ENCODE measurements at places on chromosomes 13 and 19.

GRCh38 chr13:111936267-111936925, 130.6 kb upstream of the SOX1 start:
- DNase-seq = no peak

DNA sequence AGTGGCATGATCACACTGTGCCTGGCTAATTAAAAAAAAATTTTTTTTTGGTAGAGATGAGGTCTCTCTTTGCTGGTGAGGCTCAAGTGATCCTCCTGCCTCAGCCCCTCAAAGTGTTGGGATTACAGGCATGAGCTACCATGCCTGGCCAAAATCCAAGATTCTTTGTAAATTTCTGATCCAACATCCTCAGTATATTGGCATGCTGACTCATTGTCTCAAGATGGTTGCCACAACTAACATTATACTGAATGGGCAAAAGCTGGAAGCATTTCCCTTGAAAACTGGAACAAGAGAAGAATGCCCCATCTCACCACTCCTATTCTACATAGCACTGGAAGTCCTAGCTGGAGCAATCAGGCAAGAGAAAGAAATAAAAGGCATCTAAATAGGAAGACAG, 100.0 kb downstream of the KLF5 start:
- no peak for DNase-seq

GRCh38 chr13:28555096-28555495, 60.2 kb upstream of the FLT1 start:
- DNase-seq = no peak

DNA sequence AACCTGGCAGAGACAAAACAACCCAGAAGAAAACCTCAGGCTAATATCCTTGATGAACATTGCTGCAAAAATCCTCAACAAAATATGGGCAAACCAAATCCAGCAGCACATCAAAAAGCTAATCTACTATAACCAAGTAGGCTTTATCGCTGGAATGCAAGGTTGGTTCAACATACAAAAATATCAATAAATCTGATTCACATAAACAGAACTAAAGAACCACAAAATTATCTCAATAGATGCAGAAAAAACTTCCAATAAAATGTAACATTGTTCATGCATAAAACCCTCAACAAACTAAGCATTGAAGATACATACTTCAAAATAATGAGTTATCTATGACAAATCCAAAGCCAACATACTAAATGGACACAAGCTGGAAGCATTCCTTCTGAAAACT, 8.8 kb downstream of the ZNF724 start:
- no peak for DNase-seq

GRCh38 chr19:33453265-33453664, 68.3 kb downstream of the PEPD start:
- DNase-seq = no peak

GRCh38 chr13:29359181-29359580, 236.3 kb downstream of the SLC7A1 start:
- DNase-seq = no peak

DNA sequence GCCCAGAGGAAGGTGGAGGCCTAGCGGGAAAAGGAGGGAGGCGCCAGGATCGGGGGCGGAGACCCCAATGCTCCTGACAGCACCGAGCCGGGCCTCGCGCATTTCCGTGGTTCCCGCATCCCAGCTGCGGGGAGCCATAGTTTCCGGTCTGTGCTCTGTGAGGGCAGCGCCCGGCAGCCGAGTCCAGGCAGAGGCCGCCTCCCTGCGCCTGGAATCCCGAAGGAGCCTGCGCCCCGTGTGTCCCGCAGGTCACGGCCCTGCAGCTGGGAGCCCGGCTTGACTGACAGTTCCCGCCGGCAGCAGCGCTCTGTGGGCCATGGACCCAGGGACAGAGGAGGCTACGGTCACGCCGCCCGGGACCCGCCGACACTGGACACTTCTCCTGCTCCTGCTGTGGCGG, 74.6 kb upstream of the C13orf46 start:
- DNase-seq = no peak

- DNase-seq = no peak
Measured at GRCh38 chr19:10195199-10195519, 406 bp upstream of the DNMT1 start.

DNA sequence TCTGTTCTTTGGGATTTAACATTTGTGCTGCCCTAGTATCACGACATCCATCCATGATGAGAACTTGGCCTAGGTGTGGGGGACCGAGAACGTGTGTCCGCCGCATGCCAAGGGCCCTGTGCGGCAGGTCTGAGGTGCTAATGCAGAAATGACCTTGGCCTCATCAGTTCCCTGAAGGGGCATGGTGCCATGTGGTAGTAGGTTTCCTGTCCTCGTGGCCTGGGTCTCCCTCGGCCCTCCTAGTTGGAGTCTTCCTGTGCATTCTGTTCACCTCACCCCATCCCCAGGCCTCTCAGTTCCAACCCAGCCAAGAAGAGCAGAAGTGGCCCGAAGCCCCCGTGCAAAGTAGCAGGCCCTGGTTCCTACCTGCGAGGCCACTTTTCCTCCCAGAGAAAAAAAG, 59.8 kb downstream of the GGACT start:
- no peak for DNase-seq

DNA sequence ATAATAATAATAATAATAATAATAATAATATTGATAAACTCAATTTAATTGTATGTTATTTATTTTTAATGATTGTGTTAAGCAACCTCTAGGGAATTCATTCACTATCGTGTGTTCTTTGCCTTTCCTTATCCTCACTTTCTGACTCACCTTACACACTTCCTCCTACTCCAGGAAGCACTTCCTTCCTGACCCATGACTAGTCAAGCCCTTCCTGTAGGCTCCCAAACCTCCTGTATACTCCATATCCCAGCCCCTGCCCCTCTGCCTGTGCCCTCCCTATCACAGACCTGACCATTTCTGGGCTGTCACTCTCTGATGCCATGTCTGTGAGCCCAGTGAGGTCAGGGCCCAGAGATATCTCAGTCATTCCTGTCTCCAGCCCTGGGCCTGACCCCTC, 7.6 kb downstream of the LGALS4 start:
- DNase-seq = no peak

- no peak for DNase-seq
Measured at GRCh38 chr13:52118095-52118494, 10.8 kb downstream of the NEK5 start.

- peak; percentile 53 for DNase-seq
Measured at GRCh38 chr19:41993612-41994483, at the start of gene ATP1A3. Gene ATP1A3, minus strand, starts transcription at chr19:41994230. Its CDS starts 154 bp downstream, at chr19:41994076.

DNA sequence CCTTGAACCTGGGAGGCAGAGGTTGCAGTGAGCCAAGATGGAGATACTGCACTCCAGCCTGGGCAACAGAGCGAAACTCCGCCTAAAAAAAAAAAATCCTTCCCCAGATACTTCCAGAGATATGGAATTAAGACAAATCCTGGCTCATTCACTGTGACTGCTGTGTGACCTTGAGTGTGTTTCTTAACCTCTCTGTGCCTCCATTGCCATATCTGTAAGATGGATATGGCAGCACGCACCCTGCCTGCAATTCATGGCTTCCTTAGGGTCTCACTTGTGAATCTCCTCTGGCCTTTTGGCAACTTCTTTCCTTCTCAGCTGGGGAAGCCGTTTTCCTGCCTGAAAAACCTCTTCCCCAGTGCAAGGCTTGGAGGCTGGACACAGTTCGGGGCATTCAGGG, 33.8 kb upstream of the ONECUT3 start:
- no peak for DNase-seq

DNA sequence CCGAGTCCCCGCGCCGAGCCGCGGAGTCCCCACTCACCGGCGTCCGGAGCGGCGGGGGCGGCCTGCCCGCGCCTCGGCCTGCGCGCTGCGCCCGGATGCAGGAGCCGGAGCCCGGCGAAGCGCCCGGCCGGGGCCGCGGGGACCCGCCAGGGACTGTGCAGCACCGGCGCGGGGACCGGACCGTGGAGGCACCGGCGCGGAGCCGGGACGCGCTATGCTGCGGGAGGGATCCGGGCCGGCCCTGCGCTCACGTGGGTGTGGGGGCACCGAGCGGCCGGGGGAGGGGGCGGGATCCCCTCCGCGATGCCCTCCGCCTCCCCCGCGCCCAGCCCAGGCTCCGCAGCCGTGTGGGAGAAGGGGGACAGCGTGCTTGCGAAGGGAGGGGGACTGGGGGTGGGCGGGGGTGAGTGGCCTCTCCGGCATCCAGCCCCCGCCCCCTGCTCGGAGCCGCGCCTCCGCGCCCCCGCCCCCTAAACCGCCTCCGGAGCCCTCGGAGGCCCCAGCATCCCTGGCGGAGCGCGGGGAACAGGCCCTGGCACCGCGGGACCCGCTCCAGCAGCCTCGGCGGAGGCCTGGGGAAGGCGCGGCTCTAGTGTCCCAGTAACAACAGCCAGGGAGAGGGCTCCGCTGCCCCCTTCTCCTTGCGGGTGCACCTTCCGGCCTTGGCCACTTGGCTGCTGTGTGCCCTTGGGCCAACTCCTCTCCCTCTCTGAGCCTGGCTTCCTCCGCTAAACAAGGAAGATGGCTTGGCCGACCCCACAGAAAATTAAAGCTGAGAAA, at the start of gene SLC1A6:
SLC1A6 (minus strand) TSS at position 389 of the 780 bp plus-strand sequence. CDS start 6,954 bp downstream, outside the sequence.
- DNase-seq = no peak

GRCh38 chr19:42178791-42179674, 38.4 kb downstream of the DEDD2 start:
- no peak for DNase-seq

GRCh38 chr19:13835791-13836723, 40.8 kb downstream of the ZSWIM4 start:
- DNase-seq = no peak

- DNase-seq = no peak
Measured at GRCh38 chr13:28638756-28639155, 20.2 kb upstream of the POMP start.

GRCh38 chr19:47152205-47152604, 21.6 kb downstream of the SAE1 start:
- no peak for DNase-seq

DNA sequence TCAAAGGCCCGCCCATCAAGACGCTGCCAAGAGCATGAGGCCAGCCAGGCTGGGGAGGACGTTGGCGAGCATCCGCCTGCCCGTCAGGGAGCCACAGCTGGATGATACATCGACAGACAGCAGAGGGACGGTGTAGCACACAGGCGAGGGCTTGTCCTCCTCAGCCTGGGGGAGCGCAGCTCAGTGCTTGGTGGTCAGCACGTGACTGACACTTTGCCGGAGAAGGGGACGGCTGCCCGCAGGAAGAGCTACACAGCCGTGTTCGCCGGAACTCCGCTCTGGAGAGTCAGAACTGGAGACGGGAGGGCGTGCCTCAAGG, 34.1 kb downstream of the CSNK1G2 start:
- DNase-seq = no peak

- DNase-seq = no peak
Measured at GRCh38 chr13:23986619-23987018, 89.3 kb upstream of the C1QTNF9B start.

DNA sequence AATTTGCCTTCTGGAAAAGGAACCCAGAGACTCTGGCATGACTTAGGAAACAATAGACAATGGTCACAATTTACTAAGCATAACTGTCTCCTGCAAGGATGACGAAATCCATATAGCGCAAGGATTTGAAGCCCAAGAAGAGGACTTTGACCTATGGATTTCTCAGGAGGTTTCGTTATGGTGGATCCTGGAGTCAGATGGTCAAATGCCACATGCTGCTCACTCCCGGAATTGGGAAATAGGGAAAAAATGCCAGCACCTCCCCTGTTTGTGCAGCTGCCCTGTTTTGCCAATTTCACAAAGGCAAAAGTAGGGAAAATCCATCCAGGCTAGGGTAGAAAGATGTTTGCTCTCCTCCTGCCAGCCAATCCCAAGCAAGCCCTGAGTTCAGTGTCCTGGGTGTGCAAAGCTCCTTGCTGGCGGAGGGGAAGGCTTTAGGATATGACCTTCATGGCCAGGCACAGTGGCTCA, 23.4 kb downstream of the RDH8 start:
- no peak for DNase-seq

- DNase-seq = no peak
Measured at GRCh38 chr13:73832825-73833224, 301.4 kb downstream of the KLF12 start.

DNA sequence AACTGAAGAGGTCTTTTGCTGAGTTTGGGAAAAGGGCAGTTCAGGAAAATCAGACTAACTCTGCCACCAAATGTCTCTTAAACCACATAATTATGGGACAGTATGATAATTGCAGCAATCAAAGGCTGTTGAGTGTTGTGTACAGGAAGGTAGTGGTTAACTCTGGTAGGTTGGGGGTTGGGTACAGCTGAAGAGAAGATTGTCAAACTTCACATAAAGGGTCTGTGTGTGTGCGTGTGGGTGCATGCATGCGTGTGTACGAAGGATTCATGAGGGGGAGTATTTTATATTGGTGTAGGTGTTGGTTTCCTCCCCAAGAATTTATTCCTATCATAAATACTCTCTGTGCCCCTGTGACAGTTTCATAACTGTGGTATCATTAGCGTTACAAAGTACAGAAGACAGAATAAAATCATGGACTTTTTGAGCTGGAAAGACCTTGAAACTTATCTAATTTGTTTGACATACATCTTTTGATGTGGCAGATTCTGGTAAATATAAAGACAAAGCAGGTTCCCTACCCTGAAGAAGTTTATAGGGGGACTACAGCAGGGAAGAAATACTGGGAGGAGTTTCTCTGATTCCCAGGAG, 94.1 kb downstream of the PCCA start:
- DNase-seq = no peak

DNA sequence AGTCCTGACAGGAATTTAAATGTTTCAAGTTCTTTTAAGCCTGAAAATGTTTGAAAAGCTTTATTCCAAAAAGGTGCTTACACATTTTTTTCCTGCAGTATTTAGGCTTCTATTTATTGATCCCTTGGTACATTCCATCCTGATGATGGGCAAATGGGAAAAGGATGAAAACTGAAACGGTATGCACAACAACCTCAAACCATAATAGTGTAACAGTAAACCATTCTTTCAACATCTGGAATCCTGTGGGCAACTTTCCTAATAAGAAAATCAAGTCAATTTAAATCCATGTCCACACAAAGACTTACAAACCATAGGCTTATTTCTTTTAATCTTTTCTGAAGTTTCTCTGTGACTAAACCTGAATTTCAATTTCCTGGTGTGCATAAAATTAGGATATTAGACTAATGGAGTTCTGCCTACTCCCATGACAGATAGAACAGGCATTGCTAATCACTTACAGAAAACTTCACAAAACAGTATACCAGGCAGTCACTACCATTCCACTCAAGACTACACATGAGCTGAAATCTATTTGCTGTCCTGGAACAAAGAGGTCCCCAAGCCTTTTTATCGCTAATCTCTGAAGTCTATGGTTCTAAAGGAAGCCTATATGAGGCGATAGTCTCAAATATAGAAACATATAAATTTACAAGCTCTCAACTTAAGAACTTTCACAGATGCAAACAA, 103.3 kb downstream of the DLEU7 start:
- no peak for DNase-seq

DNA sequence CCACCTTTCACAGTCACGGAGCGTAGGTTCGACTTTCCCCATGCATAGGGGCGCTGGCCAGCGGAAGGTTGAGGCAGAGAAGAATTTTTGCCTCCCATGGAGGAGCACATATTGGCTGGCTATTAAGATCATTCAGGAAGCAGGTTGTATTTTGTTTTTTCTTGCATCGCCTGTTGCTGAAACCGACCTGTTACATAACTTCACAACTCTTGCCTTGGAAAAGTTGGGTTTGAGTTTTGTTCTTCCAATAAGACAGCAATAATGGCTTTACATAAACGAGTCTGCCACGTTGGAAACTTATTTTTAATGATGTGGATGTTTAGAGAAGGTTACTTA, 1.4 kb downstream of the UPF1 start:
- no peak for DNase-seq

GRCh38 chr13:111095031-111095840, 19.9 kb upstream of the ARHGEF7 start:
- DNase-seq = no peak
